Stimulated activated CD8-positive, alpha-beta memory T cell treated with anti-CD3 and anti-CD28 coated beads, Interleukin-7, amount 100 ng/mL, for 1 hour (primary cell): ENCODE measurements at places on chromosomes 1 and 21.

- no peak for DNase-seq
These were observed 7.2 kb downstream of the ACTL8 start for GRCh38 chr1:17762313-17762712.

GRCh38 chr21:40276001-40276400 lies 408.8 kb downstream of the PCP4 start:
- DNase-seq = no peak

DNA sequence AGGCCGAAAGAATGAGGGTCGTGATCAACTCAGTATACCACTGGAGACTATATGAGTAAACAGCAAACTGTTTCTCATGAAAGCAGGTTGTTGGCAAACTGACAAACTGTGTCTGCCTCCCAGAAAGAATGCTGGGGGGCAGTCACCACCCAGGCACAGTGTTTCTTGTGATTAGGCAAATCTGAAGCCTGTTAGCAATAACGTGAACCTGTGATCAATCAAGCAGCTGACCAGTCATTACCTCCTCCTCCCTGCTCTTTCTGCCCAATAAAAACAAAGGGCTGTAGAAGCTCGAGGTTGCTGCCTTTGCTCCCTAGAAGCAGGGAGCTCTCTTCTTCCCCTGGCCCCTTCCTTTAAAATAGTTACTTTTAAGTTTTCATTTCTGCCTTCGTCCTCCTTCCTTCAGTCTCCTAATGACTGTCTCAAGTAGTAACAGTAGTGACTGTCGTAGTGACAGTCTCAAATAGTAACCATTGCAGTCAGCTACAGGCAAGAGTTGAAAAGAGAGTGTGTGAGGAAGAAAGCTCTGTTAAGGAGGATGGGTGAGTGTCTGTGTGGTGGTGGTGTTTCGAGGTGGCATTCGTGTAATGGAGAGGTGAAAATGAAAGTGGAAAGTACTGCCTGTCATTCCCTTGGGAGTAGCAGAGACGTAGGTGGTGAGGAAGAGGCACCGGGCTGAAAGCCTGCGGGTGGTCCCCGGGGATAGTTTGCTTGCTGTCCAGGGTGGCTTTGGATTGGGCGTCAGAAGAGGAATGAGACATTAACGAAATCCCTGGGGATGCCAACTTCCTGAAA lies 14.5 kb downstream of the HHAT start:
- DNase-seq = no peak

DNA sequence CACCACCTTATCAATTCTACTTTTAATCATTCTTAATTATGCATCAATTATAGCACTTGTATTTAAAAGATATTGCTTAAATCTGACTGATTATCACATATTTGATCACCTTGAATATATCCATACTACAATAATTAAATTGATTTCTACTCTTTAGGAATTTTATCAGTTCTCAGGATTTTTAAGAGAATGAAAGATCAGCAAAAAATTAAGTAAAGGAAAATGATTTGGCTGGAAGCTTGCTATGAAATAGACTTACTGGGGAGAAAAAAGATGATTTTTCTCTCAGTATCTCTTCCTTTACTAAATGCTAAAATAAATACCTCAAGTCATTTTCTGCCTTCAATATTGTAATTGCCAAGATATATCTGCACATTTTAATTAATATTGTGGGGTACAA lies 848.6 kb downstream of the LTN1 start:
- DNase-seq = no peak
